ENCODE measurements at places on chromosomes 1 and 21.

- no peak for DNase-seq
Observed at GRCh38 chr1:47575855-47576757, 138.3 kb downstream of the FOXD2 start.

GRCh38 chr1:244207935-244208244, 156.8 kb downstream of the ZBTB18 start:
- no peak for DNase-seq

- DNase-seq = no peak
Observed at GRCh38 chr1:6093071-6093470, 47.4 kb downstream of the KCNAB2 start.

- DNase-seq = no peak
Observed at GRCh38 chr1:119323216-119323982, 45.2 kb upstream of the HAO2 start.

GRCh38 chr1:24693827-24694379, 50.8 kb downstream of the SRRM1 start:
- DNase-seq = no peak

GRCh38 chr1:180849031-180849775, 63.5 kb upstream of the KIAA1614 start:
- no peak for DNase-seq

- no peak for DNase-seq
Observed at GRCh38 chr1:66711420-66711819, 40.8 kb upstream of the DYNLT5 start.

GRCh38 chr1:83761167-83762038, 237.5 kb downstream of the TTLL7 start:
- DNase-seq = no peak

DNA sequence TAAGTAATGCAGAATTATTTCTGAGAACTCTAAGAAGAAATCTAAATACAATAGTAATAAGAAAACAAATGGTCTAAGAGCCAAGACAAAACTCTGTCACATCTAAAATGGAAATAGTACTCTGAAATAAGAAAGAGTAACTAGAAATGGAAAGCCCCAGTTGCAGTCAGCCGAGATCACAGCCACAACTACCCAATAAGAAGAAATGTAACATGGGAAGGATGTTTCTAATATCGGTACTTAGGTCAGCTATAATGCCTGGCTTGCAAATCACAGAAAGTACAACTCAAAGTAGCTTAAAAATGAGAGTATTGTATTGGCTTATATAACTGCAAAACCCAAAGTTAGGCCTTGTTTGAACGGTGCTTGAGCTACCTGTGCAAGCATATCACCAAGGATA, 58.6 kb upstream of the USP25 start:
- no peak for DNase-seq

GRCh38 chr1:1782399-1783221, 4.3 kb upstream of the NADK start:
- peak; percentile 20 for DNase-seq

DNA sequence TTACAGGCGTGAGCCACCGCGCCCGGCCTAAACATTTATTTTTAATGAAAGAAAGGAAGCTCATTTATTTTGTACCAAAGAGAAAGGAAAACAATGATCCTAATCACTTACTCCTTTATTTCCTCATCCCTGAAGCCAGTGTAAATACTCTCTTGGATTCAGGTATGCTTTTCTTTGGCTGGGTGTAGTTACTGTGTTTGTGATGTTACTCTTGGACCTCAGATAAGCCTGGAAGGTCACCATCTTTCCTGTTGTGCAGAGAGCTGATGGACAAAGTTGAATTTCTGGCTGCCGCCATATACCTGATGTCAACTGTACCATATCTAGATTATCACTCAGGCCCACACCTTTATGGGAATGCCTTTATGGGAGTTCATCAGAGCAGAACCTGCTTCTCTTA, 35.4 kb upstream of the FOXE3 start:
- no peak for DNase-seq

GRCh38 chr1:3234956-3235355, 166.0 kb downstream of the PRDM16 start:
- no peak for DNase-seq

DNA sequence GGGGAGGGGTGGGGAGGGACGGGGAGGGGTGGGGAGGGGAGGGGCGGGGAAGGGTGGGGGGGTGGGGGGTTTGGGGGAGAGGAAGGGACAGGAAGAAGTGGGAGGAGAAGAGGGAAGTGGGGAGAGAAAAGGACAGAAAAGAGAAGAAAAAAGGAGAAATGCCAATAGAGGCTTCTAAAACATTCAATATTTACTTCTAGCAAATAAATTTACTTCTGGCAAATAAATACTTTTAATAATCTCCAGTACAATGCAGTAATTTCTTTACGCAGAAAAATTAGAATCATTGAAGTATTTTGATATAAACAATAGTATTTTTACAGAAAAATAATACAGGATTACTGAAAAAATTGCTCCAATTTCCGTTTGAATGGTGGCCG, 9.4 kb upstream of the GPR161 start:
- DNase-seq = no peak

DNA sequence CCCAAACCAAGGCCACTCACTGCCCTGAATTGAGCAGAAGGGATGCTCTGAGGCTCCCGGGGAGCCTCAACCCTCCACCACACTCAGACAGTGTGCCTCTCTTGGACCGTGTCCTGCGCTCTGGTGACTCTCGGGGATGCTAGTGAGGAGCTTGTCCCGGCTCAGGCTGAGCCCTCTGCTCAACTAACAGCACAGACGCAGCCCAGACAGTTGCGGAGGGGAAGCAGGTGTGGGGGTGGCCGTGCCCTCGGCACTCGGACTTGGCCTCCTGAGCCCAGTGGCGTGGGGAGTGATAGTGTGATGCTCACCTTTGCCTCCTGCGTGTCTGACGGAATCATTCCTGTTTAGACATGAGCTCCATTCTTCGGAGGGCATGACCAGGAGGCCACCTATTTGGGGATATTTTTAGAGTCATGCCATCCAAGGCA, 15.4 kb upstream of the SLC19A1 start:
- DNase-seq = no peak

DNA sequence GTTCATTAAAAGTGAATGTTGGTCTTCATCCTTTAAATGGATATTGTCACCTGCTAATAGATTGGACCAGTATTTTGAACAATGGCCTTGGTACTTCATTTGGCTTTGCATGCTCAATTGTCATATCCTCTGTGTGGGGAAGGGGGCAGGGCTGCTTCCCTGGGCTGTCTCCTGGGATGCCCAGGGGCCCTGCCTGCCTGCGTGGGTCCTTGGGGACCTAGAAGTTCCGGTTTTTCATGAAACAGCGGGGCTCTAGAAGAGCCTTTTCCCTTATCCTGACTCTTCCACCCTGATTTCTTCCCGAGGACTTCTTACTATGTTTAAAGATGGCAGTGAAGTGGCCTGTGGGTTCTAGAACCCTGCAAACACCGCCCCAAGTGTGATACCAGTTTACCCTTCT, 97.5 kb downstream of the DISC1 start:
- DNase-seq = no peak

- DNase-seq = no peak
Observed at GRCh38 chr1:163191301-163191700, 11.4 kb downstream of the RGS5 start.

DNA sequence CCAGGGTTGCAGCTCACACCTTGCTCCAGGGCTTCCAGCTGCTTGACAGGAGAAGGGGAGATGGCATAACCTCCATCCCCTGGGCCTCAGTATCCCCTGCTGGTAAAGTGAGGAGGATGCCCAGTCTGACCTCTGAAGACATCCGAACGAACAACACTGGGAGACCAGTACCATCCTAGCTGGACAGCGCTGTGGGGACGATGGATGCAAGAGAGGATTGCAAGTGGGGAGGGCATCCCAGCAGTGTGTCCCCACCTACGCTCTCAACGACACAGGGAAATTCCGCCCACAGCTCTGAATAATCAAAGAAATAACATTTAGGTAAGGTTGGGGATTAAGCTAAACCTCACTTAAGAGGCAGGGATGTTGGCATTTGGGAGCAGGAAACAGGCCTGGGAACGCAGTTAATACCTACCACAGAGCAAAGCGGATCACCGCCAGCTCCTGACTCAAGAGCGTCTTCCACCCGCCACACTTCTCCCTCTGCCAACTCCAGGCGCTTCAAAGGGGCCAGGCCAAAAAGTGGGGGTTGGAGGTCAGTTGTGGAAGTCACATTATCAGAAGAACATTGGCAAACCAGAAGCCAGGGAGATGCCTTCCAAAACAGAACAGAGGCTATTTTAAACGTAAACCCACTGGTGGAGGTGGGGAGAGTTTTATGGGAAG, 47.6 kb downstream of the SSBP3 start:
- no peak for DNase-seq

DNA sequence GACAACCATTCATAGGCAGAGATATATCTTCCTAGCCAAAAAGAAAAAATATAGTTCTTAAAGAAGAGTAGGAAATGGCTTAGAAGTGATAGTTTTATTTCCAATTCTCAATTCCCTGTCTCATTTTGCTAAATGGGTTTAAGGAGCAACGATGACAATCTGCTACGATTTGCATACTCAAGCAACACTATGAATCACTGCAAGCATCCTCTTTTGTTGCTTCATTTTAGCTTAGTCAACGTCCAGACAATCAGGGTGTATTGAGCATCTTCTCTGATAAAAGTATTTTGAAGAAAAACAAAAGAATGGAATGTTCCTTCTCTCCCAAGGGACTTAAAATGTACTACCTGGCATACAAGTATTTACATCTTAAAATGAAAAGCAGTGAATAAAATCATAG, 80.6 kb downstream of the RGS7 start:
- DNase-seq = no peak

GRCh38 chr1:232635778-232636356, 5.9 kb upstream of the SIPA1L2 start:
- no peak for DNase-seq

GRCh38 chr1:84991097-84991920, 5.6 kb downstream of the MCOLN2 start:
- no peak for DNase-seq

DNA sequence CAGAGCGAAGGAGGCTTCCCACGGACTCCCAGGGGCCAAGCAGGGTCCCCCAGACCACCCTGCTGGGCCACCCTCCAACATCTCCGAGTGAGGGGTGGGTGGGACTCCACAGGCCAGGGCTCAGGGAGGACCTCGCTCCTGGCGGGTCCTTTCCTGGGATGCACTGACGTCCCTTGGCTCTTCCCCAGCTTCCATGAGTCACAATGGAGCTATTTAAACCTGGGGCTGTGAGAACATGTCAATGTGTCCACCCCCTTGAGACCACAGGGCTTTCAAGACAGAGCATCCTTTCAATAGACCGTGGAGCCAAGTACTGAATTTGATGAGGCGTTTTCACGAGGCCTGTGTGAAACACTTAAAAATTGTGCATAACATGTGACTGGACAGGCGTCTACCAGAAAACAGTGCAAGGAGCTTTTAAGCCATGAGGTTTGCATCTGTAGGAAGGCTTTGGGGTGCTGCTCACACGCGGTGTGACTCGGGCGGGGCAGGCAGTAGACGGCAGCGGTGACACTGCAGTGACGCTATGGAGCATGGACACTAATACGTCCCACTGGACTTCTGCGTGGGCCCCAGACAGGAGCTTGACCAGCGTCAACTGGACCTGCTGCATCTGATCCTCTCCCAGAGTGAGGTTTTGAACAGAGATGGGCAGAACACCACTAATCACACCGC, 24.1 kb upstream of the NPHP4 start:
- no peak for DNase-seq

GRCh38 chr1:206041640-206042039, 11.3 kb upstream of the RHEX start:
- no peak for DNase-seq

GRCh38 chr21:36403713-36404112, 18.5 kb downstream of the CHAF1B start:
- DNase-seq = no peak

DNA sequence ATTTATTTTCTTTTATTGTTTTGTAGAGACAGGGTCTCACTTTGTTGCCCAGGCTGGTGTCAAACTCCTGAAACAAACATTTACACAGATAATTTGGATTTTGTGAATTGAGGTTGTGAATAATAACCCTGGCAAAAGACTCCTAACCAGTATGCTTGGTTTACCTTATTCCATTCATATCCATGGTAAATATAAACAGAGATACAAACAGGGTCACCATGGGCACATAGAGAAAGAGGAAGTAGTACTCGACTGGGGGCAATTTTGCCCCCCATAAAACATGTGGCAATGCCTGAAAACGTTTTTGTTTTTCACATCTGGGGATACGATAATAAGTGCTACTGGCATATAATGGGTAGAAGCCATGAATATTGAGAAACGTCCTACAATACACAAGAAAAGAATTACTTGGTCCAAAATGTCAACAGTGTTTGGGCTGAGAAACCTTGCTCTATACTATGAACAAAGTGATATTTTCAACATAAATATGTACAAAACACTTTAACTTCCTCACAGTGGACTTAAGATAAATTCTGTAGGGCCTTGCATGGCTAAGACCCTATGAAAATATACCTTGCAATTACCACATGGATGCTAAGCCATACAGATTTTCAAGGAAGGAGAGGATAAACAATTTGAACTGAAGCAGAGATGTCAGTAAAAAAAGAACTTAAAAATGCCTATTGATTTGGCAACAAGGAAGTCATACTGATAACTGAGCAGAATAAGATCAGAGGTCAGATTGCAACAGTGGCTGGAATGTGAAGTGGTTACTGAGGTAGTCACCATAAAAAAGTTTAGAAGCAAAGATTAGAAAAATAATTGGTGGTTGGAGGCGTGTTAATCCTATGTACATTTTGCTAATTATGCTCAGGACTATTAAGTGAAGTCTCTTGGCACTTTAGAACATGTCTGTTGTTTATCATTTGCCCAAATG, 27.4 kb upstream of the ASPM start:
- no peak for DNase-seq

GRCh38 chr1:53685272-53686051, 53.5 kb downstream of the GLIS1 start:
- no peak for DNase-seq

GRCh38 chr1:39988618-39989343, 33.8 kb downstream of the MFSD2A start:
- DNase-seq = no peak

- DNase-seq = no peak
Observed at GRCh38 chr1:210440081-210440480, 111.4 kb downstream of the HHAT start.

DNA sequence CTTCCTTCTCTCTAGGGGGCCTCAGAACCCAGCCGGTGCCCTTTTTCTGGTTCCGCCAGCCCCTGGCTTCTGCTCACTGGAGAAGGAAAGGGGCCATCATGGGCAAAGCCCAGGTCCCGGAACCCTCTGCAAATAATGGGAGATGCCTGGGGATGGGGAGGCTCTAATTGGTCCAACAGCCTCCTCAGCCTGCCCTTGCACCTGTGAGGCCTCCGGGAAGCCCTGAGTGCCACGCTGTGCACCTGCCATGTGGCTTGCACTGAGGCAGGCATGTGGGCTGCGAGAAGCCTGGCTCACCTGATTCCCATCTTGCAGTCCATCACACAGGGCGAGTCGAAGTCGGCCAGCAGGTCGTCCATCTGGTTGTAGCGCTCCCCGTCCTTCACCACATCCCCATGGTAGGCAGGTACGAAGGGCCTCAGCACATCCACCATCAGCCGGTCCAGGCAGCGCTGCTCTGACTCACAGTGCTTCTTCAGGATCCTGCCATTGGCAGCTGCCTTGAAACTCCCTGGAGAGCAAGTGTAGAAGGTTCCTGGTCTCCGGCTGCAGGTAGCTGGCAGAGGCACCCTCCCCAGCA, 92.1 kb downstream of the ITPKB start:
- DNase-seq = no peak

- DNase-seq = no peak
Observed at GRCh38 chr21:14557413-14557812, 11.3 kb upstream of the SAMSN1 start.

- no peak for DNase-seq
Observed at GRCh38 chr1:40567825-40568224, 36.4 kb downstream of the ZNF684 start.

All from activated naive CD4-positive, alpha-beta T cell treated with Interleukin-2 at 50 U/mL for 16 hours (primary cell).